ENCODE measurements at places on chromosomes 7 and 10.

DNA sequence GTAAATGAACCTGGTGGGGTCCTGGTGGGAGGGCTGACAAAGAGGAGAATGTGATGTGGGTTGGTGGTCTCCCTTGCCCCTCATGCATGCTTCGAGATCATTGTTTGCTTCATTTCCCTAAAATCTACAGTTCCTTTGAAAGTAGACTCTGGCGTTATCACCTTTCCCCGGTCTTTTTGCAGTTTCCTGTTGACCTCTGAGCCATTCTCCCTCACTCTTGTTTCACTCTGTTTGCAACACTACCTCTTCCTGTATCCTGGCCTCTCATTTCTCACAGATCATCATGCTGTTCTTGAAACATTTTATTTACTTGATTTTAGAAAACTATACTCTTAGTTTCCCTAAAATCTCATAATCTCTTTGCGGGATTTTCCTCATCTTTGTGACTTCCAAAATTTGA lies 179.8 kb downstream of the WNT2 start:
- DNase-seq = no peak

DNA sequence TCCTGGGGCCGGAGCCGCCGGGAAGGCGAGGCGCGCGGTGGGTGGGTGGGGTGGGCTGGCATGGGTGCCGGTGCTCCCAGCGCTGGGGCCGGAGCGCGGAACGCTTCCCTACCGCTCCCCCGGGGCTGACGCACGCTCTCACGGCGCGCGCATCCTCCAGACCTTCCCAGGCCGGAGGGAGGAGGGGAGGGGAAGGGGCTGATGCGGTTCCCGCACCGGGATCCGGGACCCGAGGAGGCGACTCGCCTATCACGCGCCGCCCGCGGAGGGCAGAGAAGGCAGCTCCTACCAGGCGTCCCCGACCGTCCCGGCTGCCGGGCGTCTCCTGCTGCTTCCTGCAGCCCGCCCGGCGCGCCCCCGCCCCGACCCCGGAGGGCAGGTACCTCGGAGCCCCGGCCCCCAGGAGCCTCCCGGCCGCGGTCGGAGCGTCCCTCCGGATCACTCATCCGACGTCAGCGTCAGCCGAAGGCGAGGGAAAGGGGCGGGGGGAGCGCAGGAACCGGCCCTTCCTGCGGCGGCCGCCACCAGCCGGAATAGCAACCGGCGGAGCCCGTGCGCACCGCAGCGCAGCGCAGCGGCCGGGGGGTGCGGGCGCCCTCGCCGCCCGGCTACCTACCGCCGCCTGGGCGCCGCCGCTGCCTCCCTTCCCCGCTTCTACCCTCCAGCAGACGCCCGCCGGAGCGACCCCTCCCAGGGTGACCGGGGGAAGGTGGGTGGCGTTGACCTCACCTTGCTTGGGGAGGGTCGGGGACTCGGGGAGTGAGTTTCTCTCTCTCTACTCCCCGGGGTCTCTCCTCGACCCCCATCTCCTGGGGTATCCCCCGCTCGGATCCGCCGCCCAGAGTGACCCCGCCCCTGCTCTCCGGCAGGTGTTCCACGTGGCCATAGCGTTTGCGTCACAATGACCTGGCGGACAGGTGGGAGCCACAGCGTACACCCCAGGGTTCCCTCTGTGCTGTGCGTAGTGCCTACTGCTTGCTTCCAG lies at the start of gene ICA1:
ICA1 (minus strand) TSS at position 457 of the 985 bp plus-strand sequence. CDS start 26,241 bp downstream, outside the sequence.
- DNase-seq = no peak

- peak; percentile 28 for DNase-seq
Measured at GRCh38 chr7:90345595-90346335, 751 bp upstream of the GTPBP10 start.

GRCh38 chr10:127892743-127893142 lies at the start of gene CLRN3:
TSS of gene CLRN3 (minus strand) at chr10:127892941. CDS start at chr10:127892784, 157 bp downstream.
- no peak for DNase-seq

DNA sequence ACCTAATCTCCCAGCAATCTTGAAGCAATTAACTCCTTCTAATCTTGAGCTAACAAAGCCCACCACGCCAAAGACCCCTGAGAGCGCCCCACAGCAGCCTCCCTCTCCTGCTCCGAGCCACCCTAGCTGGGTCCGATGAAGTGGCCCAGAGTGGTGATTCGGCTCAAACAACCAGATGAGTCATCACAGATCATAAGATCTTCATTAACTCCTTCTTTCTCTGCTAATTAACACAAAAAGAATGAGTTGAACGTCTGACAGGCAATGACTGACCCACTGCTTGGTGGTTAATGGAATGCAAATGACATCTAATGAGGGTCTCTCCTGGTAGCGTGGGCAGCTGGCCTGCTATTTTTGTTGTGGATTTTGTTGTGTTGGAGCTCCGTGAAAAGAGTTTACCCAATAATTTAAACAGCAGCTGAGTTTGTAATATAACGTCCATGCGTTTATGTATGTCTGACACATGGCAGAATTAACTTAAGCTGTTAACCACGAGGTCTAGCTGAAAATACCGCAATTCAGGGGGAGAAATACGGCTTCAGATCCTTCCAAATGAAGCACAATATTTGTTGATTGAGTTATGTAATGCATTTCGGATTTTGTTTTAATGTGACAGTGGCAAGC lies 161.4 kb downstream of the RAB11FIP2 start:
- no peak for DNase-seq

DNA sequence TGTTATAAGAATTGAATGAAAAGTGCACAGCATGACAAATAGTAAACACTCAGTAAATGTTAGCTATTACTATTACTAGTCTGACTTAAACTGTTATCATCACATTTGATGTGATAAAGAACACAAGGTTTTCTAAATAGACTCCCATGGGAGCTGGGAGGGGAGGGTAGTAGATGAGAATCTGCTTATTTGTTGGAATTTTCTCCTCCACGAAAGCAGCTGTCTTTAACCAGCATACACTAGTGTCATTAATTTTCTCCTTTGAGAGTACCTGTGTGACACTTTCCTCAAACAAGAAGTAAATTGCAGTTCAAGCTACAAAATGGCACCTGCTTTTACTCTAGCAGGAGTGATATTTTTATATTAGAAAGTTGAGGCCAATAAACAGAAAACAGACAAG lies 200.1 kb downstream of the SKAP2 start:
- DNase-seq = no peak

DNA sequence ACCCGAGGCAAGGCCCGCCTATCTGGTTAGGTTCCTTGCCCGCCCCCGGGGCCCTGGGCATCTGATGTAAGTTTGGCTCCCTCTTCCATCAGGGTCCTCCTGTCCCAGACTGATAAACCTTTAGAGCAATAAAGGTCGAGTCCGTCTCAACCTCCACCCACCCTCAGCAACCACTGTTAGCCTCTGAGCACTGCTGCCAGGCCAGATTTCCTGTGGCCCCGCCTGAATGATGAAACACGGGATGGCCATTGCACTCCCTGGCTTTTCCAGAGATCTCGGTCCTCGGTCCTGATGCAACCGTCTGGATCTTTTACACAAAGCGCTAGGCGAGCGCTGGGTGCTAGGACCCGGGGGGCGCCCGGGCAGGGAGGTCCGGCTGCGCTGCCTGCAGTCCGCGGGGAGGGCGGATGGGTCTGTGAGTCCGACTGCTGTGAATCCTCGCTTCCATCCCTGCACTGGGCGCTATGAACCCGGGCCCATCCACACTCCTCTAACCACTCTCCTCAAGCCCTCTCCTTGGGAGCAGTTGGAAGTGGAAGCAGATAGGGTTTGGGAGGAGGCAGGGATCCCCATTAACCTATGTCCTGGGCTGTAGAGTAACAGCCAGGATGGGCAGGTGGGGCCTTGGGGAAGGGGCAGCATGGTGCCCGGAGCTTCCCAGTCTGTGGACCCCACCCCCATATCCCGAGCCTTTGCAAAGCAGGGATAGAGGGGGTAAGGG lies 875 bp upstream of the DDIT4 start:
- DNase-seq = peak; percentile 84

DNA sequence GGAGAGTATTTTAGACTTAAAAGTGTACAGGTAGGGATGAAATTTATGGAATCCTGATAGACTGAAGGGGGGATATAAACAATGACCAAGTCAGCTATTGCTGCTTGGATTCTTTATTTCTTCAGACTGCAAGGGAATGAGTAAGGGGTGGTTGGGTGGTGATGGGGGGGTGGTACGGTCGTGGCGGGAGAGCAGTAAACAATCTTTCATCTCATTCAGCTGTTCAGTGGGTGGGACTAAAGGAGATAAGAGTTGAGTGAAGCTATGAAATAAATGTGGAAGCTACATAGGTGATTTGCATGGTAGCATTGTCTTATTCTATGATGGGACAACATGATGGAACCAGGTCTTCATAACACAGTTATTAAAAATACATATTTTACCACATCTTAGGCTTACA lies 1.8 kb downstream of the SEPTIN7 start:
- no peak for DNase-seq

DNA sequence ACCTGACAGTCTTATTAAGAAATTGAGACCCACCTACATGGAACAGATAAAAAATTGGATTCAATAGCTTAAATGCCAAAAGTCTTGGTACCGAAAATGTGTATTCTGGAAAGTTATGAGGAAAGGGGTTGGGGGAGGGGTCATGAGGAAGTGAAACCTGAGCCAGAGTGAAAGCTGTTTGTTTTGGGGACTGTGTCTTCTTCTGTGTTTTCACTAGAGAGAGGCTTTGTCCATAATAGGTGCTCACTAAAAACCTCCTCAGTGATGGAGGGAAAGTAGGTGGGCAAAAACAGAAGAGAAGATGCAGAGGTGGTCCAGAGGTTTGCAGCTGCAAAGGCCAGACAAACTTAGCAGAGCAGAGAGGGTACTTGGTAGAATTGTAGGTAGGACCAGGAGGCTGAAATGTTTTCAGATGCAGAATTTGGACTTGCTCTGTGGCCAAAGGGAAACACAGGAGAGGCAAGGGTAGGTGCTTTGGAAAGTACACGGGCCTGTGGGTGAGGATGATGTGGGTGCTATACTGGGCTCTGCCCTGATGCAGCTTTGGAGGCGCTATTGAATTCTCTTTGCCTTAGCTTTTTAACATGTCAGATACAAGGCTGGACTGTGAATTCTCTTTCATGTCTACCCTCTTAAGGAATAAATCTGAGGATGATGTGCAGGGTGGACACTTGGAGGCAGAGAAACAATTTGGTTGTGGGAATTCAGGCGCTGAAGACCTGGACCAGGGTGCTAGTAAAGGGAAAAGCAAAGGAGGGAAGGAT lies 254.6 kb downstream of the PTEN start:
- DNase-seq = no peak

DNA sequence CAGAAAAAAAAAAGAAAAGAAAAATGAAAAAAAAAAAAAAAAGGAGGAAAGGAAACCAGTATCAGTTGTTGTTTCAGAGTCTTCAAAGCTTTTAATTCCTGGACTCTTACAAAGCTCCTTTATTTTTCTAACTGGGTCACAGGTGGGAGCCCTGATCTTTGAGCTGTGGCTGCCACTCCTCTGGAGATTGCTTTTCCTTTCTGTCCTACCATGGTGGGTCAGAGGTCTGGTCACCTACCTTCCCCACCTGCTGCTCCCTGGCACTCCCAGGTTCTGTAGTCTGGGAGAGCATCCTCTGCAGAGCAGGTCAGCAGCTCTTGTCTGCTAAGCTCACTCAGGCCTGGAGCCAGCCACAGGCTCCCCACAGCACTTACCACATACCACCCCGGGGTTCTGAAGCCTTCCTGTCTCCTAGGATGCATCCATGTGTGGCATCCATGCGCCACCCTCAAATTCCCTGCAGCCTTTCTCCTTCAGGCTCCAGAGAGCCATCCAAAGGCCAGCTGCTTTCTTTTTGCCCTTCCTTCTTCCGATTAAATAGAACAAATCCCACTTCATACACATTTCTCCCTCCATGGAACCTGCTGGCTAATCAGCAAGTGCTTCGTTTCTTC lies 73.2 kb upstream of the TPK1 start:
- DNase-seq = no peak

GRCh38 chr10:78160591-78160990 lies 126.9 kb downstream of the RPS24 start:
- no peak for DNase-seq

GRCh38 chr7:74462707-74463100 lies 9.0 kb downstream of the GTF2IRD1 start:
- DNase-seq = no peak

GRCh38 chr10:33596422-33596821 lies 262.0 kb upstream of the NRP1 start:
- DNase-seq = no peak

GRCh38 chr10:121252756-121253155 lies 345.5 kb downstream of the FGFR2 start:
- DNase-seq = no peak

DNA sequence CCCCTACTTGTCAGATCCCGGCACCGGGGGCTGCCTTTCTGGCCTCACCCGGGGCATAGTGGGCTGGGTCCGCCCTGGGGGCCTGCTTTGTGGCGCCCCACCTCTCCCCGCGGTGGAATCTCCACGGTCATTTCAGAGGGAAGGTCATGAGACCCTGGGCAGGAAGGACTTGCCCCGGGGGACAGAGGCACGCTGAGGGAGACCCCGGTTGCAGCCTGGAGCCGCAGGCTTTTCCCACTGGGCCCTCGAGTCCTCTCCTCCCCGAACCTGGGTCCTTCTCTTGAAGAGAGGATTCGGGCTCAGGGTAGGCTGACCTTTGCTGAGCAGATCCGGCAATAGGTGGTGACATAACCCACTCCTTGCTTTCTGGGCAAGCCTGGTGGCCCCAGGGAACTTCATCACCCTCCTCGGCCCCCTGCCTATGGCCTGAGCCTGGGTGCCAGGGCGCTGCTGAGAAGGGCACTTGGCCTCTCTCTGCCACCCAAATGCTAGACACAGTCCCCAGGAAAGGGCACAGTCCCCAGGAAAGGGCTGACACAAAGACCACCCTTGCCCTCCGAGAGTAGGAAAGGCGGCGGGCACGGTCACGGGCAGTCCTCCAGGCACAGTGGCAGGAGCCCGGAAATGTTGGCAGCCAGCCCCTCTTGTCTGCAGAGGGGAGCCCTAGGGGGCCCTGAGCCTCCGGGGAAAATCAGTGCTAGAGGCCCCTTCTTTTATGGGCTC lies 36.2 kb downstream of the FKBP6 start:
- DNase-seq = no peak

- DNase-seq = no peak
Measured at GRCh38 chr7:151834271-151835035, 42.5 kb downstream of the PRKAG2 start.

DNA sequence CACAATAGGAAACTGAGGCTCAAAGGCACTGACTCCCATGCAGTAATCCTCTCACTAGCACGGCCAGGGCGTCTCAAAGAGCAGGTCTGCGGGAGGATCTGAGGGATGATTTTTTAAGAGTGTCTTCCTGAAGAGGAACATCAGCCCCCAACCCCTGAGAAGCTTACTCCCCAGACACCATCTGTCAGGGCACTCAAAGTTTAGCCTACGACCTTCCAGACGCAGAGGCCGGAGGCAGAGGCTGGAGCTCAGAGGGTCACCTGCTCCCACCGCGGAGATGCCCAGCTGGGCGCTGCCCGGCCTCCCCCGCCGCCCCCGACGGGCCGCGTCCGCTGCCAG lies 1.7 kb downstream of the ZNF777 start:
- DNase-seq = no peak

- DNase-seq = no peak
Measured at GRCh38 chr10:57874810-57875209, 392.9 kb downstream of the IPMK start.

GRCh38 chr10:16820421-16820820 lies 3.2 kb upstream of the RSU1 start:
- no peak for DNase-seq
